Progenitor cell of endocrine pancreas (in vitro differentiated cells): ENCODE measurements at places on chromosomes 6 and 20. TPM values are rescaled to one million over a fixed set of nuclear protein-coding genes. Genes with fewer than 3 reads are reported as not detected.

- no peak for DNase-seq
Observed at GRCh38 chr20:61236713-61237112, 15.3 kb upstream of the CDH4 start.

DNA sequence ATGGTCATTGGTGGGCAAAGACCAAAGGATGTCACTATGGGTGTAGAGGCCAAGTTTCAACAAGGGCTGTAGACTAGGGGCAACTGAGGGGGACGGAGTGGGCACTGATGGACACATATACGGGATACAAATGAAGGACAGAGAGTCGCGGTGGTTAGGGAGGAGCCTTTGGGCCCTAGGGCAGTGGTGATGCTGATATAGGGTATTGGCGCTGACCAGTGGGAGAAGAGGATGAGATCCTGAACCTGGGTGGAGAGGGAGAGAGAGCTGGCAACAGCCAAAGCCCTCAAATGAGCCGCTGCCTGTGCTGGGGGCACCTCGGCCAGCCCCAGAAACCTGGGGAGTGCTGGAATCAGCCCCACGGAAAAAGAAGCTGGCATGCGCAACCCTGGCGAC lies 1.6 kb downstream of the CDH22 start:
- DNase-seq, result no peak

- no peak for DNase-seq
Observed at GRCh38 chr6:42028234-42029061, 21.9 kb upstream of the TAF8 start.

- DNase-seq, result no peak
Observed at GRCh38 chr6:9126878-9127560, 691.7 kb upstream of the SLC35B3 start.

GRCh38 chr20:48102076-48102787 lies 317.0 kb upstream of the SULF2 start:
- no peak for DNase-seq

The TREML2 gene
- not detected in 2 replicates for total RNA-seq

The TBX18 gene
- 1.3 and 1.8 TPM in 2 replicates for total RNA-seq

The BIRC7 gene
- total RNA-seq, result not detected in 2 replicates

The MUC21 gene
- total RNA-seq, result not detected in 2 replicates
